ENCODE measurements at places on chromosomes 1 and 21.

GRCh38 chr1:189782295-189782694 is 695.4 kb downstream of the BRINP3 start:
- DNase-seq: no peak

- no peak for DNase-seq
Measured at GRCh38 chr1:227318016-227318852, at the start of gene CDC42BPA. TSS of gene CDC42BPA (minus strand) at chr1:227318492. CDS start at chr1:227317182, 1,310 bp downstream.

- no peak for DNase-seq
Measured at GRCh38 chr1:189654906-189655305, 822.8 kb downstream of the BRINP3 start.

- DNase-seq: no peak
Measured at GRCh38 chr1:219650880-219651279, 38.0 kb upstream of the ZC3H11B start.
